ENCODE measurements at places on chromosomes 2 and 18.

DNA sequence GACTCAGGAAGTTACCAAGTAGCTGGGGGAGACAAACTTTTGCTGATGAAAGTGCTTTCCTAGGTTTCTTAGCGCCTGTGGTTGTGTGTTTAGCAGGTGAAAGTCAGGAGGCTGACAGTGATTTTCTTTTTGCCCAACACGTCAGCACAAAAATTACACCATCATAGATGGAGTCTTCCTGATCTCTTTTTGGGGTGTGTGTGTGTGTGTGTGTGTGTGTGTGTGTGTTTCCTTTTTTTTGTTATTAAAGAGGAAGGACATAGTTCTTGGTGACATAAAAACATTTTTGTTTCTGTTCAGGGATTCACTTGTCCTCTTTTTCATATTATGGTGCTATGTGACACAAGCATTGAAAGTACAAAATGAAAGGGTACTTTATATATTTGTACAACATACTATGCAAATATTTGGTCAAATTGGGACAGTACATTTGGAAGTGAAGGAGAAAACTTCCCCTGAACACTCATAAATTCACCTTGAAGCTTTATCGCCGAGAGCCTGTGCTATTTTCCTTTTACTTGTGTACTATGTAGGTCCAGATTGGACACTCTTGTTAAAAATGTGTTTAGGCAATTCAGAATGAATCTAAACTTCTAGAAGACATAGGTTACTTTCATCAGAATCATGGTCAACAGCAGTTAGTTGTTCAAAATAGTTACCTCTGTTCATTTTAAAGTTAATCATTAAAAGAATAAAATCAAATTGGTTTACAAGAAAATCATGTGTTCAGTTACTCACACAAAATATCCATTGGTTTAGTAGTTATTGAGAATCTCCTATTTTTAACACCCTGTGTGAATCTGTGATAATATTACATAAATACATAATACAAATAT is 491.9 kb downstream of the IRS1 start:
- H3K4me1 ChIP-seq = peaks cover 9% of the 10 kb centered on the region
- H3K27me3 ChIP-seq = no peaks in the 10 kb centered on the region
- no peak overlapping the region for H3K27ac ChIP-seq
- H3K36me3 ChIP-seq = no peaks in the 10 kb centered on the region

DNA sequence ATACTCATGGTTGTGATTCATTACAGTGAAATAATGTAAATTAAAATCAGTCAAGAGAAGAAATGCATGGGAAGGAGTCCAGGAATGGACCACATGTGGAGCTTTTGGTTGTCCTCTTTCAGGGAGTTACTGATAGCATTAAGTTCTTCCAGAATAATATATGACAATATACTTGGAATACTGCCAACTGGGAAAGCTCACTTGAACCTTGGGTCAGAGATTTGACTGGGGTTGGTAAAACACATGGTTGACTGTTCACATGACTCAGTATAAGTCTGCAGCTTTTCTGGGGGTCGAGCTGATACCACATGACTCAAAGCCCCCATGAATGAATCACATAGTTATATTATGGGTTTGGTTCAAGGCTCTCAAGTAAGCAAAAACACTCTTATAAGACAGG is 1109.0 kb upstream of the CHAC2 start:
- no peaks in the 10 kb centered on the region for H3K36me3 ChIP-seq
- no peaks in the 10 kb centered on the region for H3K27me3 ChIP-seq
- H3K27ac ChIP-seq = no peak overlapping the region
- no peaks in the 10 kb centered on the region for H3K4me1 ChIP-seq
- H3K4me3 ChIP-seq = no peak overlapping the region

DNA sequence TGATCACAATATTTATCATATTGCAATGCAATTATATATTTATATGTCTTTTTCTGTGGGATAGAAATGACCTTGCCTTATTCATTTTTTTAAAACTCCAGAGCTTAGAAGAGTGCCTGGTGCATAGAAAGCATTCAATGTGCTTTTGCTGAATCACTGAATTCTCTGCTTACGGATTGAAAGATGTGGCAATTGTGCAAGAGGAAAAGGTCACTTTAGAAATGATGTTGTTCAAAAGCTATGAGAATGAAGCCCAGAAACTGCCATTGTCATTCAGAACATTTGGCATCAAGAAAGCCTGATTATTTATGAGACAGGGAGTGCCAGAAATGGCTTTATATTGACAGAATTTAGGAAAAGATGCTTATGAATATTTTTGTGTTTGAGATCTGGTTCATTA is 678.6 kb upstream of the CDH2 start:
- no peaks in the 10 kb centered on the region for H3K27me3 ChIP-seq
- no peak for DNase-seq
- no peak overlapping the region for H3K27ac ChIP-seq
- no peaks in the 10 kb centered on the region for H3K36me3 ChIP-seq

- no peaks in the 10 kb centered on the region for H3K4me1 ChIP-seq
- no peaks in the 10 kb centered on the region for H3K27me3 ChIP-seq
- no peaks in the 10 kb centered on the region for H3K36me3 ChIP-seq
- no peak overlapping the region for H3K4me3 ChIP-seq
- DNase-seq = no peak
These were observed 214.0 kb upstream of the TRIB2 start for GRCh38 chr2:12502759-12503158.

GRCh38 chr18:49591271-49591670 is 29.4 kb downstream of the LIPG start:
- no peak for DNase-seq

DNA sequence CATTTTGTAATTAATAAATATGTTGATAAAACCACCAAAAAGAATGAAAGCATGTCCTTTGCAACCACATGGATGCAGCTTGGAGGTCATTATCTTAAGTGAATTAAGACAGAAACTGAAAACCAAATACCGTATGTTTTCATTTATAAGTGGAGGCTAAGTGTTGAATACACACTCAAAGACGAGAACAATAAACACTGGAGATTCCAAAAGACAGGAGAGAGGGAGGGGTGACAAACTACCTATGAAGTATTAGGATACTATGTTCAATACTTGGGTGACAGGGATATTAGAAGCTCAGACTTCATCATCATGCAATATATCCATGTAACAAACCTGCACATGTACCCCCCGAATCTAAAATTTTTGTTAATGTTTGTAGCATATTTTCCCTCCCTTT is 7.0 kb downstream of the ERLEC1 start:
- no peak for DNase-seq
- H3K4me1 ChIP-seq = peaks cover 4% of the 10 kb centered on the region
- no peaks in the 10 kb centered on the region for H3K27me3 ChIP-seq
- no peak overlapping the region for H3K27ac ChIP-seq
- H3K36me3 ChIP-seq = peaks cover 36% of the 10 kb centered on the region
- no peak overlapping the region for H3K4me3 ChIP-seq

DNA sequence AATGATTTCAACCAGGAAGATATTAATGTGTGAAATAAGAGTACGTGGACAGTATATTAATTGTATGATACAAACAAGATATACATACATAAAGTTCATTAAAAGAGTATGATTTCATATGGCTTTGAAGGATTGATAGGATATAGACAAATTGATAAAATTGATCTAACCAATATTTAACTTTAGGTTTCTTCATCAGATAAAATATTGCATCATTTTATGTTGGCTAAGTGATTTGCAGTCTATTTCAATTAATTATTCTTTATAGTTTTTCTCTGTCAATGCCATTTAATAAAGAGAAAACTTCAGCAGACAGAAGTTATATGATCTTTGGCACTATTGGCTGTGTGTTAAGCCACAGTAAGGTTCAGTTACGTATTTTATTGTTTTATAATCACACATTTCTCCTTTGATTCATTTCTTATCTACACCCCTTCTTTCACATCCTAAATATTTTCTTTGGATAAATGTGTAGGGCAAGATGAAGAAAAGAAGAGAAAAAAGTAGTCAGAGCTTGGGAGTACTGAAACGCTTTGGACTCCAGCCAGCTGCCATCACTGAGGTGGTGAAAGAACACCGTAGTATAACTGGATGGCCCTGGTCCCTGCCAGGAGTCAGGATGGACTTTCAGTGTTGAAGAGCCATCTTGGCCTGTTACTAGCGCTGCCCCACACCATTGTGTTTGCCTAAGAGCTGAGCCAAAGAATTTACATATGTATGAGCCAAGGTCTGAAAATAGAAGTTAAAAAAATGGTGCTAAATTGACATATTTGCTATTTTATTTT is 9.8 kb upstream of the CPS1 start:
- no peak for DNase-seq
- no peaks in the 10 kb centered on the region for H3K27me3 ChIP-seq
- H3K4me1 ChIP-seq = no peaks in the 10 kb centered on the region
- no peak overlapping the region for H3K27ac ChIP-seq
- no peaks in the 10 kb centered on the region for H3K36me3 ChIP-seq

- H3K36me3 ChIP-seq = no peaks in the 10 kb centered on the region
- no peak for DNase-seq
- no peaks in the 10 kb centered on the region for H3K27me3 ChIP-seq
- H3K27ac ChIP-seq = no peak overlapping the region
- no peaks in the 10 kb centered on the region for H3K4me1 ChIP-seq
These were observed 73.5 kb downstream of the CHN1 start for GRCh38 chr2:174931724-174932123.

DNA sequence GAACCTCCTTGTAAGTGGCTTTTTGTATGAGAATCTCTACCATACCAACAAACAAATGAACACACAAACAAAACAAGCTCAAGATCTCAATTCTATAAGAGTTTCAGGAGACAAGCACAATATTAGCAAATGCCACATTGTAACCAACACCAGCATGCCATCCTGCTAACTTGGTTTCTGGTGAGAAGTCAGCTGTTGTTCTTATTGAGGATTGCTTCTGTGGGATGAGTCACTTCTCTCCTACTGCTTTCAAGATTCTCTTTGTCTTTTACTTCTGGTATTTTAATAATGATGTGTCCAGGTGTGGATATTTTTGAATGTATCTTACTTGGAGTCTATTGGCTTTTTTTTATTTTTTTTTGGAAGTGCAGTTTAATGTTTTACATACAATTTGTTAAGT is 131.7 kb downstream of the BCL2L11 start:
- H3K27me3 ChIP-seq = no peaks in the 10 kb centered on the region
- H3K4me1 ChIP-seq = no peaks in the 10 kb centered on the region
- no peak overlapping the region for H3K4me3 ChIP-seq
- no peak for DNase-seq
- H3K27ac ChIP-seq = no peak overlapping the region

DNA sequence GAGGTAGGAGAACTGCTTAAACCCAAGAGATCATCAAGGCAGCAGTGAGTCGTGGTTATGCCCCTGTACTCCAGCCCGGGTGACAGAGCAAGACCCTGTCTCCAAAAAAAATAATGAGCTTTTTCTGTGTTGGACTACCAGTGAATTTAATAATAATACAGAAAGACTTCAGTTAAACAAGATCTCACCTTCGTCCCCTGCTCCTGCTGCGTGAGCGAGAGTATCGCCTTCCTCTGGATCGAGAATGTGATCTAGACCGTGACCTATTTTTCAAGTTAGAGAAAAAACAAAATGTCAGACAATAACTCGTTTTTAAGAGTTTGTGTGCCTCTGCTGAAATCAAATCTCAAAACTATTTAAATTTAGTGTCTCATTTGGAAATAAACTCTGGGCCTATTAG is 2.8 kb downstream of the SRSF7 start:
- H3K4me3 ChIP-seq = no peak overlapping the region
- H3K27ac ChIP-seq = peak overlapping the region; percentile 14
- H3K27me3 ChIP-seq = no peaks in the 10 kb centered on the region
- H3K36me3 ChIP-seq = peaks cover 60% of the 10 kb centered on the region

DNA sequence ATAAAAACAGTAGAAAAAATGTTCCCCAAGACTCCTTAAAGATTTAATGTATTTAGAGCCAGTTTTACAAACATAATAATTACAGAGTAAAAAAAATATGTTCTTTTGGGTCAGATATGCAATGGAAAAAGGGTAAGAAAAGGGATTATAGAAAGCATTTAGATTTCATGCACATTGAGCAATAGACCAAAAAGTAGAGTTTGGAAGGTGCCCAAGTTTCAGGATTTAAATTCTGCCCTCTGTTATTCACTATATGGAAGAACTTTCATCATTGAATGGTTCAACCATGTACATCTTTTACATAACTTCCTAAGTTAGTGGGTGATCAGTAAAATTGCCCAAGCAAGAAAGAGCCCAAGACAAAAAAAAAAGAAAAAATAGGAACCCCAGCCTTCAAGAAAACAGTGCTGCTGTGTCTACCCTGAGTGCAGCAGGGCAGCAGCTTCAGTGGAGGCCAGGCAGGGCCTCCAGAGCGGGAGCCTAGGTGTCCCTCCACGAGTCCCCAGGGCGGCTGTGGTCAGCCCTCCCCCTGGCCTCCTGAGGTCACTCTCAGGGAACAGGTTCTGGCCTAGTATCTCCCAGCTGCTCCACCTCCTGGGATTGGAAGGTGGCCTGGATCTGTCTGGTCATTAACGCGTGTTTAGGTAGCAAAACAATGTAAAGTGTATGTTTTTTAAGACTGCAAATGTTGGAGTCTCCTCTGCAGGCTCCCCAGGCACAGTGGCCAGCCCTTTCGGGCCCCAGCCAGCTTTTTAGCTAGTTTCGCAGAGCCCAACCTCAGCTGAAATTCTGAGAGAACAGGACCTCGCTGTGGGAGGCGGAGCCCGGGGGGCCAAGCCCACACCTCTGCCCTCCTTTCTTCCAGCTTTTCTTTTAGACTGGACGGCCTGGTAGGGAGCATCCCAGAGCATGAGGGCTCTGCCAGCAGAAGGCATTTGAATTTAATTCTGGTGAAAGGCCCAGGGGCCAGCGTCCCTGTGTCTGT is 77.3 kb downstream of the TEX51 start:
- H3K36me3 ChIP-seq = no peaks in the 10 kb centered on the region
- no peak overlapping the region for H3K4me3 ChIP-seq
- peaks cover 14% of the 10 kb centered on the region for H3K4me1 ChIP-seq
- no peak overlapping the region for H3K27ac ChIP-seq

GRCh38 chr2:138744713-138745112 is 35.5 kb downstream of the NXPH2 start:
- no peaks in the 10 kb centered on the region for H3K27me3 ChIP-seq
- H3K27ac ChIP-seq = no peak overlapping the region
- H3K36me3 ChIP-seq = no peaks in the 10 kb centered on the region

GRCh38 chr2:16506366-16506765 is 159.3 kb downstream of the CYRIA start:
- no peaks in the 10 kb centered on the region for H3K27me3 ChIP-seq
- H3K27ac ChIP-seq = no peak overlapping the region
- no peak for DNase-seq
- H3K36me3 ChIP-seq = no peaks in the 10 kb centered on the region
- peaks cover 11% of the 10 kb centered on the region for H3K4me1 ChIP-seq

All from vagina (tissue), 2 donors.